Stimulated activated CD4-positive, alpha-beta T cell treated with anti-CD3 and anti-CD28 coated beads, Interleukin-12 subunit alpha, Interleukin-12 subunit beta, amount 100 ng/mL, for 4 hours (primary cell): ENCODE measurements at places on chromosomes 13 and 19.
A peak's percentile ranks its signal among the peaks of the same experiment; 100 is the strongest.

- no peak for DNase-seq
Measured at GRCh38 chr13:35744566-35745178, 268.2 kb upstream of the MAB21L1 start.

DNA sequence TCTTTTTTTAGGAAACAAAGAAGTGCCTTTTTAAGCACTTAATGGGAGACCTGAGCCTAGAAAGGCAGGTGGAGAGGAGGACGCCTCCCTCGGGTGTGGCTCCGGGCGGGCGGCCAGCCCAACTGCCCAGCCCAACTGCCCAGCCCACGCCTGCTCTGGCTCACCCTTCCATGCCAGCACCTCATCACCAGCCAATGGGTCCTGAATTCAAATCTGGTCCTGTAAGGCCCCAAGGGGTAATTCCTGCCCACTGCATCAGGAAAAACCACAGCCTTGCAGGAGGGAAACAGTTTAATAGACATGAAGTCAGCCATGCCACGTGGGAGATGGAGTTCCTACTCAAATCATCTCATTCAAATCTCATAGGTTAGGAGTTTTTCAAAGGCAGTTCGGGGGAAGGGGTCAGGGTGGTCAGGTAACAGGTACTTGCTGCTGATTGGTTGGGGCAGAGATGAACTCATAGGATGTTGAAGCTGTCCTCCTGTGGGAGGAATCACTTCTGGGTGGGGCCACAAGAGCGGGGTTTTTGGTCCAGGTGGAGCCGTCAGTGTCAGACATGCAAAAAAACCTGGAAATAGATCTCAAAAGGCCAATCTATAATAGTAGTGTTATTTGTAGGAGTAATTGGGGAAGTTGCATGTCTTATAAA is 64.9 kb downstream of the HSPH1 start:
- no peak for DNase-seq

GRCh38 chr13:22549126-22549525 is 631.7 kb upstream of the SGCG start:
- DNase-seq = no peak

GRCh38 chr19:33941133-33941532 is 144.5 kb downstream of the KCTD15 start:
- no peak for DNase-seq

DNA sequence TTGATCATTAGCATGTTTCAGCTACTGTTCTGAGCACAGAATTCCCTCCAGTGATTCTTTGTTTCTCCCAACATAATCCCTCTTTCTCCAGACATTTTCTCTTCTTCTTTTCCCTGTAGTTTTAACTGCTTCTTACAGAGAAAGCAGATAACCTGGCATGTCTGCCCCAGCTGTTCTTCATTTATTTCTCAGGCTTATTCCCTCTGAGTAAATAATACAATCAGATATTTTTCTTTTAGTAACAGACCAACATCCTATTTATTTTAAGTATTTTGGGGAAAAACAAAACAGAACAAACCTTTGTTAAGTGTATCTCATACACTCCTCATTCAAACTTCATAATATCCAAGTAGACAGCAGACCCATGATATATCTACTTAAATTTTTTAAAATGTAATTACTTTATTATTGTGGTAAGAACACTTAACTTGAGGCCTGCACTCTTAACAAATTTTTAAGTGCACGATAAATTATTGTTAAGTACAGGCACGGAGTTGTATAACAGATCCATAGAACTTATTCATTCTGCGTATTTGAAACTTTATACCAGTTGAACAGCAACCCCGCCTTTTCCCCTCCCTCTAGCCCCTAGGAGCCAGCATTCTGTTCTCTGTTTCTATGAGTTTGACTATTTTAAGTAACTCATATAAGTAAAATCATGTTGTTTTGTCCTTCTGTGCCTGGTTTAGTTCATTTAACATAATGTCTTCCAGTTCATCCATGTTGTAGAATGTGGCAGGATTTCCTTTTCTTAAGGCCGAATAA is 540.0 kb downstream of the LMO7 start:
- no peak for DNase-seq

- DNase-seq = no peak
Measured at GRCh38 chr19:11324079-11324661, 15.3 kb downstream of the RAB3D start.

DNA sequence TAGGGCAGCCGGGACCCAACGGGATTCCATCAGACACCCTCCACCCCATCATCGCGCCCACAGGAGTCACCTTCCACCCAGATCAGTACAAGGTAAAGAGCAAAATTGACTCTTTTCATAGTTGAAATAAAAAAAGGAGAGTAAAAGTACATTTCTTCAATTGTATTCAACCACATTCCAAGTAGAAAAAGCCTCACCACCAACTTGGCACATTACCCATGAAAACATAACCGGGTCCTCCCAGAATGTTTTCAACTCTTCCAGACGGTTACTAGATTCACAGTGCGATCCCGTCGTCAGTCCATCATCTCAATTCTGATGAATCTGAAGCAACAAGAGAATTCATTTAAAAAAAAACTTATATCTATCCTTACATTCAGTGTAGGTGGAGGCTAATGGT is 125.2 kb downstream of the RAB20 start:
- DNase-seq = no peak

DNA sequence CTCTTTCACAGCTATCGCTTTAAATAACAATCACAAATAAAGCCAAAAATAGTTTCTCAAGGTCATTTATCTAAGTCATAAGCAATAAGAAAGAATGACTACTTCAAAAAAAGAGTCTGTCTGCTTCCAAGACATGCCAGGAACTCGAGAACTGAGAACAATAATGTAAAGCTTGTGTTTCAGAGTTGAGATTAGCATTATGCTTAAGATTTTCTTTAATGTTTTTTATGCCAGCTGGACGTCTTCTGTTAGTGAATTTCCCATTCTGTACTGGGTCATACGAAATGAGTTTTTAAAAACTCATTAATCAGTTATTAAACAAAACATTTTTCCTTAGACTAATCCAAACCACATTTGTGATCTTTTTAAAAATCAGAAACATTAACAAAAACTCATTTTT is 3.2 kb upstream of the SPRYD7 start:
- DNase-seq = no peak

DNA sequence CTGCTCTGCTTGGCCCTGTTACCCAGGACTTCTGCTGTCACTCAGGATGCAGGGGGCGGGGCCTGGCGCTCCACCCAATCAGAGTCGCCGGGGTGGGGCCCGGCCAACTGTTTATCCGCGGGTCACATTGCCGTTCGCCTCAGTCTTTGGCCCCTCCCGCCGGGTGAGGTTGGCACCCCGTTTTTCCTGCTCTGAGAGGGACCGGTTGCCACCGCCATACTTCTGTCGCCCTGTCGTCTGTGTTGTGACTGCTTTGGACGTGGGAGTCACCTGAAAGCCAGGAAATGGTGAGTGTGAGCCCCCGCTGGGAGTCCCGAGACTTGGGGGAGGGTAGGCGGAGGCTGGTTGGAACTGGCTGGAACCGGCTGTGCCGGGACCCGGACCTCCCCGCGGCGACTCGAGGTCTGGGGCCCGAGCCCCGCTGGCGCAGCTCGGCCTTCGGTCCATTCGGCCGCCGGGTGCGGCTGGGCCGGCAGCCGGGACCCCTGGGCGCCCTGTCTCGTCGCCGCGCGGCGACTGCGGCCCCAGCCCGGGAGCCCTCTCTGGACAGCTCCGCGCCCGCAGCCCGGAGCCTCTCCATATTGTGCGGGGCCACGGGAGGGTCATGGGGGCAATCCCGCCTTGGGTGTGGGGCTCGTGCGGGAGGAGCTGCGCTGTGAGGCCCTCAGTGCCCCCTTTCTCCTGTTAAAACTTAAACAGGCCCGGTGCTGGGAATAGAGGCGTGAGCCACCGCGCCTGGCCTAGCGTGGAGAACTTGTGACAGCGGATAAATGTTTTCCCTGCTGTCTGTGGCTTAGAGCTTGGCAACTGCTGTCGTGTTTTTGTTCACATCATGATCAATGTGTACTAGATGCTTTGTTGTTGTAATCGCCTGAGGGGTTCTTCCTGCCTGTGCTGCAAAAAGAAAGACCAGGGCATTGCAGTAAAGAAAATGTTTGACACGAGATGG is at the start of gene ZNF844:
TSS of gene ZNF844 (plus strand) at position 142 of the 949 bp plus-strand sequence. CDS start at position 285, 143 bp downstream.
- DNase-seq = peak; percentile 70

DNA sequence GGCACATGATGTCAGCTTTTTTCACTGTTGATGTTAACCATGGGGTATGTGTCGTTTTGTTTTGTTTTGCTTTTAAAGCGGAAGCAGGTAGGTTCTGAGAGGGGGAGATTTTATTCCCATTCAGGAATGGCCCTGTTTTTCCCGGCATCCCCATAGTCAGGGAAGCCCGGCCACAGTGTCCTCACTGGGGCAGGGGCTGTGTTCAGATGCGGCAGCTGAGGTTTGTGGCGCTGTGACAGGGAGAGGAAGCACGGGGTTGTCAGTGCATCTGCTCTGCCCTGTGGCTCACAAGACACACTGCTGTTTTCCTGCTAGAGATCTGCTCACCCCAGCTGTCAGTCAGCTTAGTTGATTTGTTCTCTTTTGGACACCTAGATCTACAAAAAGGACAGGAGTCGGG is 27.6 kb downstream of the ANKRD27 start:
- DNase-seq = no peak

DNA sequence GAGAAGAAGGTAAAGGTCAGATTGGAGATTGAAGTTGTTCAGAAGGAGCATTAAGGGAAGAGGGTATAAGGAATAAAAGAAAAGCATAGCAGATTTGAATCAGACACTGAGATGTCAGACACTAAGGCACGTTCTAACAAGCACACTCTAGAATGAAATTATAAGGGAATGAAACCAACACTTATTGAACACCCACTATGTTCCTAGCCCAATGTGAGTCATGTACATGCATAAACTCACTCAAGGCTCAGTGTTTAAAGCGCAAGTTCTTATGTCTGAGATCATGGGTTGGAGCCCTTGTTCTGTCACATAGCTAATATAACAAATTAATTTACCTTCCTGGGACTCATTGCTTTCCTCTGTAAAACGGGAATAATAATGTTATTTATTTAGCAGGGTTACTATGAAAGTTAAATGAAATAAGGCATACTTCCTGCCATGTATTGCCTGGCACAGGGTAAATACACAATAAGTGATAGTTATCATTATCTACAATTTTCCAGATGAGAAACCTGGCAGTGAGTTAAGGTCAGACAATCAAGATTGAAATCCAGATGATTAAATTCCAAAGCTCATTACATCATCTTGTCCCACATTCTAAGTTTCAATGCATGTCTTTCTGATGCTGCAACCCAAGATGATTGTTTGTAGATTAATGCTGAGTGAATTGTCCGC is 68.3 kb upstream of the DACH1 start:
- DNase-seq = no peak

DNA sequence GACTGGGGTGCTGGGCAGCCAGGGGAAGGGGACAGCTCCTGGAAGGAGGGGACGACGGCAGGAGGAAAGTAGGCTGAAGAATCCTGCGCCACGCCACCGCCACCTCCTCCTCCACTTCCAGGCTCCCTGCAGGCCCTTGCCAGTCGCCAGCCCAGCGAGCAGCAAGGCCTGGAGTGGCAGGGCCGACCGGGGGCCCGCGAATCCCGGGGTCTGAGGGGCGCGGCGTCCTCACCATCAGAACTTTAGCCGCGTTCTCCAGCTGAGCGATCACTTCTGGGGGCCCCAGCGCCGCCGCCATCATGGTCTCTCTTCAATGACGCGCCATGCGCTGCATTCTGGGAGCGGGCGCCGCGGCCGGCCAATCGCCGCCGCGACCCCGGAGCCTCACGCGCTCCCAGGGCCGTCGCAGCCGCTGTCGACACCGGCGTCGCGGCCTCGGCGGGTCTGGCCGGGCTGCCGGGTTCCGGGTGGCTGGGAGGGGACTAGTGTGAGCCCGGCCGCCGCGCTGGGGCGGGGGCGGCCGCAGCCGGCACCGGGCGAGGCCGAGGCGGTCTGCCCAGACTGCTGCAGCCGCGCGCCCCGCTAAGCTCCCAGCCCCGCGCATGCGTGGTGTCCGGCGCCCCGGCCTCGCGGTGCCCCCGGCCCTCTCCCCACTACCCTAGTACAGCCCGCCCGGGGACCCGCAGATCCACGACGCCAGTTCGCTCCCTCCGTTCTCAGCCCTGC is at the start of gene XPO4:
TSS of gene XPO4 (minus strand) at position 309 of the 726 bp plus-strand sequence. CDS start at position 301, 8 bp downstream.
- peak; percentile 75 for DNase-seq

DNA sequence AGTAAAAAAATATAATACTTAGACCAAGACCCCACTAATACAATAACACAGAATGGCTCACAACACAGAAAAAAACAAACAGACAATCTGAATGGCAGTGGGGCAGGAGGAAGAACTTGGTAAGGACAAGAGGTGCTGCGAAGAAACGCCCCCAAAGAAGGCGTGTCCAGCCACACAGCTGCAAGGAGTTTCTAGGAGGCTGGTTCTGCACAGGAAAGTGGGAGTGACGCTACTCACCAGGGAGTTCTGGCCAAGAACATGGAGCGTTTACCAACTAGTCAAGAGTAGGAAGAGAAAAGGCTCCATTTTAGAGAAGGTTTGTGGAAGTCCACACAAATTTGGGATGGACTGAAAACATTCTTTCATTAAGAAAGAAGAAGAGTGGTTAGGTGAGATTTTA is 95.3 kb upstream of the SLC15A1 start:
- no peak for DNase-seq

DNA sequence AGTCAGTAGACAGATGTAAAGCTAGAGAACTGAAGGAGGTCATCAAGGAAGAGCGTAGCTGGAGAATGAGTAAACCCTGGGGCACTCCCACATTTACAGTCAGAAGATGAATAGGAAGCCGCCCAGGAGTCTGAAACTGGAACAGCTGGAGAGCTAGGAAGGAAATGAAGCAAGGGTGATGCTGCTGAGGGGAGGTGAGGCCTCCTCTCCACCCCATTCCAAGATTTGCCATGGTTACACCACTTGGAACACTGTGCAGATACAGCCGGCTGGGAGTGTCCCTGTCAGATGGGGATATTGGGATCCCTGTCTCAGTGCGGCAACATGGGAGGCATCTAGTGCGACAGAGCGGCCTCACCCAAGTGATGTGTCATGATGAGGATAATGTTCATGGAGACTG is 51.8 kb upstream of the GPI start:
- no peak for DNase-seq

DNA sequence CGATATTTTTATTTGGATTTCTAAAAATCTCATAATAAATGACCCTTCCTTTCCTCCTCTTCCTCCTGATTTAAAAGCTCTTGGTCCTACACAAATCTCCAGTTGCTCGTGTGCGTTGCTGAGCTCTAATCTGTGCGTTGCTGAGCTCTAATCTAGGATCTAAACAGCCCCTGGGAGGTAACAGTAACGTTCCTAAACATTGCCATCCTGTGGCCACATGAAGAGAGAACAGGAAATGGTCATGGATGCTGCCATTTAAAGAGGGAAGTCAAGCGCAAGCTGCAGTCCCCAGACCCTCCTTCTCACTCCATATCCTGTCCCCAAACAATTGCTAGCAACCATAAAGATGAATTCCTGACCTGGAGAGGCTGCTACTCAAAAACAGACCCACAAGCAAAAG is 170.8 kb downstream of the NUFIP1 start:
- no peak for DNase-seq

- no peak for DNase-seq
Measured at GRCh38 chr19:6241056-6241455, 38.7 kb downstream of the MLLT1 start.

GRCh38 chr19:35845215-35846037 is 6.9 kb downstream of the NPHS1 start:
- no peak for DNase-seq

DNA sequence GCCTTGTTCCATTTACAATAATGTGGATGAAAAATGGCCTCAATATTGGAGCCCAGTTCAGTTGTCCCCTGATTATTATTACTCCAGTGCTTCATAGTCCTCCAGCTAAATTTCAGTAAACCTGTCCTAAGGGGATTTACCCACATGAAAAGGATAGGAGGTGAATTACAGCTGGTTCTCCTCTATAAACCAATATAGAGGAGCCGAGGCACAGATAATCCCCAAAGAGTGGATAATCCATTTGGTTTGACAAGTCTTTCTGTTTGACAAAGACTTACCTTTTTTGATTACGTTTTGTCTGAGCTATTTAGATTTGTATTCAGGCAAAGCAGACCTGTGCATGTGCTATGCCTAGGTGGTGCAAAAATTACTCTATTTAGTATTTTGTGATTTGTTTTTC is 2.7 kb downstream of the CNMD start:
- DNase-seq = no peak
